WERI-Rb-1 (cell line): ENCODE measurements at places on chromosomes 5 and 9.

- no peak for DNase-seq
Measured at GRCh38 chr5:168749391-168750100, 170.4 kb upstream of the PANK3 start.

GRCh38 chr9:134344068-134344799, 18.0 kb downstream of the RXRA start:
- no peak for DNase-seq

DNA sequence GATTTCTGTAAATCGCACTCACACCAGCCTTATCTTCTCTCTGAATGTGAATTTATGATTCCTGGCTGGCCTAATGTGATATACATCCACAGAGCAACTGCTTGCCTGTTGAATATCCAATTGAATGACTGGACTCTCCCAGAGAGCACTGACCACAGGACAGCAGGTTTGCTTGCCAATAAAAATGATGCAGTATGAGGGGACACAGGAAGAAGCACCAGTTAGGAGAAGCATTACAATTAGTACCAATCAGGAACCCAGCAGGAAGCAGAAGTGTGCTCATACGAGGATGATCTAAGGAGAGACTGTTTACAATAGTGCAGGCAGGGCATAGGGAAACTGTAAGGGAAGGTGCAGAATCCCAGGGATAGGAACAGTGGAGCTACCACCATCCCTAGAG, 127.2 kb upstream of the ZNF366 start:
- DNase-seq = no peak

GRCh38 chr5:94130077-94130476, 388.7 kb upstream of the POU5F2 start:
- DNase-seq = no peak

GRCh38 chr9:131393622-131394463, at the start of gene PRRC2B:
TSS of gene PRRC2B (plus strand) at chr9:131394086. CDS start at chr9:131430145, 36,059 bp downstream.
- DNase-seq = peak; percentile 98

DNA sequence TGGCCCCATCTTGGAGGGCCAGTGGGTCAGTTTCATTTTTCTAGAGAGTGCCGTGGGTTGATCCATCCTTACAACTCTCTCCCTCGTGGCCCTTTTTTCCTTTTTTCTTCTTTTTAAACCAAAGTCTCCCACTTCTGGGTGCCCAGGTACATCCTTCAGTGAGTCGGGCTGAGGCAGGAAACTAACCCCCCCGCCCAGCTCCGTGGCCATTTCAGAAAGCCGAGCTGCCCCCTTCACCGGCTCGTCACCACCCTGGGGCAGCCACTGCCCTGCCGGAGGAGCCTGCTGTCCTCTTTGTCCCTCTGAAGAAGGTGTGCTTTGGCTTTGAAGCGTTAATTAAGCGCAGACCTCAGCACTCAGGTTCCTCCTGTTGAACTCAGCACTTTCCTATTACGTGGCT, 5.2 kb downstream of the CFAP77 start:
- no peak for DNase-seq

- no peak for DNase-seq
Measured at GRCh38 chr9:73213300-73213699, 61.6 kb downstream of the ANXA1 start.

DNA sequence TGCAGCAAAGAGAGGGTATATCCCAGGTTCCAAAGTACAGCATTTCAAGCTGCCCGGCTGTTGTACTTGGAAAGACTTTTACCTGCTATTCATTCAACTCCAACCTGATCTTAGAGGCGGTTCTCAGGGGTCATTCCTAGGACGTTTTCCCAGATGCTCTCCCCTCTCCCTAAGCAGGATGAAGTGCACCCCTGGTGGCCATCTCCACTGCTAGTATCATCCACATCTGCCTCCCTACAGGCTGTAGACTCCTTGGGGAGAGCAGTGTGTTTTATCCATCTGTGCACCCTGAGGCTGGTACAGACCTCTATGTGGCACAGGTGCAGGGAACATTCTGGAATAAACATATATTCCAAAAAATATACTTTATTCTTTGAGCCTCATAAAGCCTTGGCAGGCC, 56.8 kb downstream of the PTPN3 start:
- DNase-seq = peak; percentile 47

- DNase-seq = no peak
Measured at GRCh38 chr5:28734396-28734795, 1696.0 kb upstream of the CDH9 start.

DNA sequence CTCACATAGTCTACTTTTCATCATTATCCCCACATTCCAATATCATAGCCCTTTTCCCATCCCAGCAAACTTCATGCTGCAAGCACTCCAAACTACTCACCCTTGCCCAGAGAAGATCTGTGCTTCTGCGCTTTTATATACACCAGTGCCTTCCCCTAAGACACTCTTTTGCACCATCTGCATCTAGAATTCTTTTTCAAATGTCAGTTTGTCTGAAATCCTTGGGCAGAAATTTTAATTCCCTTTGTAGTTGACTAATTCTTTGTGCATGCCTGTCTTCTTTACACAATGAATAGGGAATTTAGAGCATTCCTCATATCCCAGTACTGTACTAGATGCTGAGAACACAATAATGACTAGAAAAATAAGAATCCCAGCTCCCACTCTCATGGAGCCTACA, 298.9 kb downstream of the KCNN2 start:
- DNase-seq = no peak

GRCh38 chr5:36796155-36796554, 80.4 kb upstream of the NIPBL start:
- no peak for DNase-seq

DNA sequence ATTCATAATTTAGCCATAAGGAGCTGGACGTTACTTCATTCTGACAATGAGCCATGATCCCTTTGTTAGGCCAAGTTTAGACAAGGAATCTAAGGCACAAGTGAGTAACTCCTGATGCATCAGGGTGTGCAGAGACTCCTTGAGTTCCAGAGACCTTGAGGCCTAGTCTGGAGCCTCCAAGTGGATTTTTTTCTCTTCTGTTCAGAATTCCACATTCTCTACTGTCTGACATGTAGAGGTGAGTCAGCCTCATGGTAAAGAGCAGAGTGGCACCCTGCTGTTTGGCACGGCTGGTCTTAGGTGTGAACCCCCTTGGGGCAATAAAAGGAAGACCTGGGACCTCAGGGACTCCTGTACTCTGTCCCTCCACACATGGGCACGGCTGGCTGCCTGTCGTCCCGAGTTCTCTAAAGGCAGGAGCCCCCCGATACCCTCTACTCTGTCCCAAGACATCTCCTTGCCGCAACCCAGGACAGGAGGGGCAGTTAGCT, 22.0 kb upstream of the TGFBI start:
- no peak for DNase-seq

- no peak for DNase-seq
Measured at GRCh38 chr9:38440516-38440915, 16.3 kb upstream of the IGFBPL1 start.

DNA sequence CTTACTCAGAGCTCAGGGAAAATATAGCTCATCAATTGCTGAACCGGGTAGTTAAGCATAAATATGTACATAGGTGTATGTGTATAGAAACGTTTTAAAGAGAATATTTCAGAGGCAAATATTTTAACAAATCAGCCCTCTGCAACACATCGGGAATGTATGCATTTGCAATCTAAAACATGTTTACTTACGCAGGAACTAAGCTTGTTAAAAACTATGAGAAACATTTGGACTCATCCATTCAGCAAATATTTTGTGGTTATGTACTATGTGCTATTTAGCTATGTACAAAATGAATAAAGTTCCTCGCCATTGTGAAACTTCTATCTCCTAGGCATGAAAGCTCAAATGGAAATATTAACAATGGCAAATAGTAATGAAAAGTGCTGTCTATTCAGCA, 469.9 kb downstream of the ARHGEF28 start:
- no peak for DNase-seq

DNA sequence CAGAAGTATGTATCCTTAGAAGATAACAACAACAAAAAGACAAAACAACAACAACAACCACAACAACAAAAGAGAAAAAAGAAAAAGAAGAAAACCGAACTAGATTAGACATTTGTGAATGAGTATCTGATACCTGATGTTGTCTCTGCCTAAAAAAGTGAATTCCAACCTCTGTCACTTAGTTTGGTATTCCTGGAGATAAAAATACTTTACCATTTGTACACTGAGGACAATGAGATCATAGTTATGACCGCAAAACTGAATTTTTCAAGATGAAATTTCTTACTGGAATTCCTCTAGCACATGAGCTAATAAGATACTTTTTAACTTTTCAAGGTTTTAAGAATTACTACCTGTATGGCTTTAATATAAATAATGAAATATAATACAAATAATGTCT, 54.5 kb downstream of the ALDH1A1 start:
- DNase-seq = no peak

- no peak for DNase-seq
Measured at GRCh38 chr9:88387552-88388202, 567 bp upstream of the SPIN1 start.

DNA sequence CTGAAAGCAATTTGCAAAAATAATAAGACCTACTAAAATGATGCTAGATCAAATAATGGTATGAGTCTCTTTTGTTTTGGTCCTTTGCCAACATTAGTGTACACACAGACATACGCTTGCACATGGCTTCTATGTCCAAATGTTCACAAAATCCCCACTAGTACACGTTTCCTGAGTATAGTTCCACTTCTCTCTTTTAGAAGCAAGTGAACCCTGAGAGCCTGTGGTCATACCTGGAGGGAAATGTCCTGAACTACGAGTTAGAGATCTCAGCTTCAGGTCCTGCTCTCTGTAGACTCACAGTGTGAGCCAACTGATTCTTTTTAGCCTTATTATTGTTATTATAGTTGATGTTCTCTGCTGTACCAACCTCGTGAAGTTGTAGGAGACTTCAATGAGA, 47.3 kb upstream of the ACTBL2 start:
- no peak for DNase-seq

- DNase-seq = no peak
Measured at GRCh38 chr9:121865884-121866283, 214.4 kb downstream of the DAB2IP start.

- no peak for DNase-seq
Measured at GRCh38 chr5:59407967-59408366, 485.6 kb downstream of the PDE4D start.

- no peak for DNase-seq
Measured at GRCh38 chr5:87195616-87196015, 72.1 kb upstream of the RASA1 start.

GRCh38 chr9:115952430-115953292, 200.9 kb upstream of the PAPPA start:
- DNase-seq = no peak

- DNase-seq = no peak
Measured at GRCh38 chr9:37383876-37384746, 38.4 kb upstream of the GRHPR start.

DNA sequence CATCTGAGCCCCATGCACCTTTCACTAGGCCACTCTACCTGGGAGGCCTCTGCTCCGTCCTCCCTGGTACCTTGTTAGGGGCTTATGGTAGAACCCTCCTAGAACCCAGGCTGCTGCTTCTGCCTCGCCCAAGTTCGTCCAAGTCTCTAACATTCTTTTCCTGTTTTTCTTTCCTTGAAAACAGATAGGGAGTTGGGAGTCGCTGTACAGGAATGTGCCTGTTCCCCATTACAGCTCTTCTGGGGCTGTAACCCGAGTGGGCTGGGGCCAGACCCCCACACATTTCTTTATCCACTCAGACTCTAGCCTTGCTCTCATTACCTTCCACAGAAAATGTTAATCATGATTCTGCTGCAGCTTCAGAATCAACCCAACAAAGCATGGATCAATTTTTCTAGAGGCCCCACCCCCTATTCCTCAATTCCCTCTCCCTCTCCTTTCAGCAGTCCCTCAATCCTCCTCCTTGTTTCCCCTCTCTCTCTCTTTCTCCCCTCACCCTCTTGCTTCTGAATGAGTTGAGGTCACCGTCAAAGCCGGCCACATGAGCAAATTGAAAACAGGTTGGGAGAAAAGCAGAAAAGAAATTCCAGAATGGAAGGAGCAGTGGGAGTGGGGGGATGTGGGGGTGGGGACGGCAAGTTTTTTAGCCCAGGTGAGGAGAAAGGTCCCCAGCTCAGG, 193.8 kb upstream of the TRIM32 start:
- DNase-seq = no peak

- DNase-seq = no peak
Measured at GRCh38 chr9:82920154-82920553, 142.8 kb downstream of the RASEF start.

- DNase-seq = no peak
Measured at GRCh38 chr5:103244398-103244797, 14.2 kb upstream of the MACIR start.

GRCh38 chr5:133952729-133953567, 15.5 kb downstream of the C5orf15 start:
- no peak for DNase-seq
